ENCODE measurements at places on chromosomes 11 and 22.

- no peak for DNase-seq
Measured at GRCh38 chr11:108847298-108847990, 182.6 kb downstream of the DDX10 start.

- DNase-seq, result no peak
Measured at GRCh38 chr11:12860827-12861226, 148.3 kb upstream of the RASSF10 start.

- peak; percentile 55 for DNase-seq
Measured at GRCh38 chr22:37492428-37493344, 6.5 kb upstream of the MFNG start.

DNA sequence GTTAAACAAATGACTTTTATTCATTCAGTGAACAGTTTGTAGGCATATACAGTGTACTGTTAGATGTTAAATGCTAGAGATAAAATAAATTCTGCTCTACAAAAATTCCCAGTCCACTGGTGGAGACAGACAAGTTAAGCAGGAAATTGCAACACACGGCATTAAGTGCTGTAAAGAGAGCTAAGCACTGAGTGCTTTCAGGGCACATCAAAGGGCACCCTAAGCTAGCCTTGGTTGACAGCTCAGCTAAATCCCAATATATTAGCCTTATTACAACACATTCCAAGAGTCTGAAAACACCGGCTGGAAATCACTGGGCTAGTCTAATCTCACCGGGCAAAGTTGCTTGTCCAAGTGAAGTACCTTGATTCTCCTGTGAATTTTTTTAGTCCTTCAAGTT is 55.1 kb downstream of the NOX4 start:
- DNase-seq, result no peak

DNA sequence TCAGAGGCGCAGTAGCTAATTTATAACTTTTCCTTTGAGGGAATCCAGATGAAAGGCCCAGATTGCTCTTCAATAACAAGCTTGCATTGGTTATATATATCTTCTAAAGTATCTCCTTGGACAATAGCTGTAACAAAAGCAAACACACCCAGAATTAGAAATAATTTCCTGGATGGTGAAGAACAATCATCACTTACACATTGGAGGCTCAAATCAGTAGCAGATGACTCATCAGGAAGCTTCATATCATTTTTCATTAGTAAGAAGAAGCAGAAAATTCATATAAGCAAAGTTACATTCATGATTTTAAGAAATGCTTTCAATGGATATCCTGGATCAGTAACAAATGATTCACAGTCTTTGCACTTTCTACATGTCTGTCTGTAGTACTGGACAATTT is 173.6 kb upstream of the CCDC90B start:
- DNase-seq, result no peak

All from NCI-H1694 treated with DMSO at 0.1 percent for 48 hours (cell line).